Naive thymus-derived CD4-positive, alpha-beta T cell (primary cell): ENCODE measurements at places on chromosomes 2 and 18. TPM values are rescaled to one million over a fixed set of nuclear protein-coding genes. Genes with fewer than 3 reads are reported as not detected.

DNA sequence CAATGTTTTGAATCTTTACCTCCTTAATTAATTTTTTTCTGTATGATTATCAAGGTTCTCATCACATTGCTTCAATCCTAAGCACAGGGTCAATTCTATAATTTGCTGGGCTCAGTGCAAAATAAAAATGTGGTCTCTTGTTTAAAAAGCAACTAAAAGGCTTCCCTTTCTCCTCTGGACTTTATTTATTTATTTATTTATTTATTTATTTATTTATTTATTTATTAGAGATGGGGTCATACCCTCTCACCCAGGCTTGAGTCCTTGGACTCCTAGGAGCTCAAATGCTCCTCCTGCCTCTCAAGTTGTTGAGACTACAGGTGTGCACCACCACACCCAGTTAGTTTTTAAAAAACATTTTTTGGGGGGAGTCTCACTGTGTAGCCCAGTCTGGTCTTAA lies 710.1 kb upstream of the REG3G start:
- H3K36me3 ChIP-seq, result no peaks in the 10 kb centered on the region
- DNase-seq, result no peak
- H3K27ac ChIP-seq, result no peak overlapping the region
- H3K4me1 ChIP-seq, result no peaks in the 10 kb centered on the region

SLC9A2 gene
- total RNA-seq, result not detected in 2 replicates

PSD4 gene
- total RNA-seq, result 96.4 TPM

TLX2 gene
- total RNA-seq, result not detected

DNA sequence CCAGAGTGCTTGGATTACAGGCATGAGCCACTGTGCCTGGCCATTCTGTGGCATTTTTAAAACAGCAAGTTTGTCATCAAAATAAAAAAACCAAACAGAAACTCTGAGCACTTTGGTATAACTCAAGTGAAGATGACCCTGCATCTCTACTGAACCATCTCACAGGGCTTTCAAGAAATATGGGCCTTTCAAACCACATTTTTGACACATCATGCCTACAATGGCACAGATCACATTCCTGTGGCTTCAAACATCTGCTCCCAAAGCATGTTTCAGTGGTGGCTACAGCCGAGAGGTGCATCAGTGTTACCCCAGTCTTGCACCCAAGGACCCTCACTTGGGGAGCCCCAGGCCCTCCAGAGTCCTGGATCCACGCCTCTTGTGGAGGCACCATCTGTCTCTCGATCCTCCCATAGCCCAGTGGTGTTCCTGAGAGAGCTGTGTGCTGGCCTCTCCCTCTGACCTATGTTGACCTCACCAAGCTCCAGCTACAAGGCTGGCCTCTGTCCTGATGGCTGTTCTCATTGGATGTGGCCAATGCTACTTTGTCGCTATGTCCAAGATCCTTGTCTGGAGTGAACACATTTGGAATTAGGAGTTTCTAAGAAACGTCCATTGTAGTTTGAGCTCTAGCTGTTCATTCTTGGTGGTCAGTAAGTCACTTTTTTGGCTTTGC lies 55.2 kb upstream of the RALBP1 start:
- H3K27ac ChIP-seq, result no peak overlapping the region
- no peak overlapping the region for H3K4me3 ChIP-seq

GRCh38 chr2:95007822-95008221 lies 17.7 kb upstream of the MAL start:
- H3K4me1 ChIP-seq, result no peaks in the 10 kb centered on the region
- H3K4me3 ChIP-seq, result no peak overlapping the region
- no peak for DNase-seq
- H3K27me3 ChIP-seq, result no peaks in the 10 kb centered on the region
- no peak overlapping the region for H3K27ac ChIP-seq

DNA sequence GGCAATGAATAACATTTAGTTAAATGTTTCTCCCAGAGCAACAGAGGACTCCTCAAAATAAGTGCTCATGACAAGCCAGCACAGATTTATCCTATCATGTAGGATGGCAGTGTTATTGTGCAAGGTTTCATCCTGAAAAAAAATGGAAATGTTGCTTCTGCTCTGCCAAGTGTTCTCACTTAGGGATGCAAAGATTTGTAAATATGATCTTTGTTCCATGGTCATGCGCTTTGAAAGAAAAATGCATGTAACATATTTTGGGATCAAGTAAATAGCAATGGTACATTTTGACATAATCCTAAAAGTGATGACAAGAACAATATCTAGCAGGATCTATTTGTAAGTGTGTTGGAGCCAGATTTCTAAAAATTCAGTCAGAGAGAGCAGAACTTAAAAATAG lies 229.5 kb upstream of the CCDC150 start:
- H3K27me3 ChIP-seq, result peaks cover 3% of the 10 kb centered on the region
- no peak overlapping the region for H3K27ac ChIP-seq
- no peak for DNase-seq
- no peaks in the 10 kb centered on the region for H3K4me1 ChIP-seq

ALKAL2 gene
- 0.49 TPM for total RNA-seq

DNA sequence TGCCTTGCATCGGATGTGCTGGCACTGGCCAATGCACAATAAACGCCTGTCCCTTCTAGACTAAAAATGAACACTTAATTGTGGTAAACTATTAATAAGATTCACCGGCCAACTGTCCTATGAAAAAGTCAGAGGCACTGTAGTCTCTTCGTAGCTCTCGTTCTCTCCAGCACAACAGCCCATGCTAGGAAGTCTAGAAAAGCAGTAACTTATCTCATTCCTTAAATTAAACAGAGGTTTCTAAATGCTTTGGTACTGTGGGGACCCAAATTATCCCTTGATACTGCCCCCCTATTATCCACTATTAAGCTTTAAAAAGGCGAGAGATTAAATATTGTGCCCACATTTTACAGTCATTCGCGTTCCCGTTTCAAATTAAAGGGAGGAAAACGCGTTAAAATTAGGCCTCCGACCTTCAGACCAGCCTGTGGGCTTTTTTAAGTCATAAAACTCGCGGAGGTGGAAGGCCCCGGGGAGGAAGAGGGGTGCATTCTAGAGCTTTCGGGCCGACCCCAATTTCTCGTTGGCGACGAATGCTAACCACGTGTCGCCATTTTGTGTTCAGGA lies 1.5 kb upstream of the PCBP1 start:
- no peak for DNase-seq
- no peaks in the 10 kb centered on the region for H3K27me3 ChIP-seq
- H3K36me3 ChIP-seq, result peaks cover 23% of the 10 kb centered on the region
- peaks cover 48% of the 10 kb centered on the region for H3K4me1 ChIP-seq
- peak overlapping the region; percentile 86 for H3K4me3 ChIP-seq

- H3K27me3 ChIP-seq, result no peaks in the 10 kb centered on the region
- H3K4me3 ChIP-seq, result no peak overlapping the region
- H3K36me3 ChIP-seq, result no peaks in the 10 kb centered on the region
- H3K4me1 ChIP-seq, result no peaks in the 10 kb centered on the region
- no peak for DNase-seq
- H3K27ac ChIP-seq, result no peak overlapping the region
Measured at GRCh38 chr2:52613064-52613463, 1154.5 kb upstream of the CHAC2 start.

DNA sequence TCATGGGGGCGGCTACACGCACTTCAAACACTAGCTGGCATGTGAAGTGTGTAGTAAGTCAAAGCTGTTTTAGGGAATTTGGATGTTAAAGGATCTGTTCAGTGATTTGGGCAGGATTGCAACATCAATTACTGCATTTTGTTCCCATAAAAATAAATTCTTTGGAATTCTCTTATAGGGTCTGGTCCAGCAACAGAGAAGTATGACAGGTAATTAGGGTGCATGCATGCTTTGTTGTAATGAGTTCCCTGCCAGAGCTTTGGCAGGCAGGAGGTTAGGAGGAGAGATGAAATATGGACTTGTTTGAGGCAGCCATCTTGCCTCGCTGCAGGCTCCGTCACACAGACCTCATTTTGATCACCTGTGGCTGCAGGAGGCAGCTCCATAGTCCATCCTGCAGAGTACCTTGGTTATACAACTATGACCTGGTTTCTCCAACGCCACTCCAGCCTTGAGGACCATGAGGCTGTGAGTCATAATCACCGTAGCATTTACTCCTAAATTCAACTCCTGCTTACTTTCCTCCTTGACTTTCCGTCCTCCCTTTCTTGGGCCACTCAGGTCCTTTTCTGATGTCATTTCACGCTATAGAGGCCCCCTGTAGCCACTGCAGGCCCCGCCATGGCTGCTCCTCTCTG lies 26.5 kb upstream of the EML4 start:
- peaks cover 26% of the 10 kb centered on the region for H3K4me1 ChIP-seq
- H3K36me3 ChIP-seq, result no peaks in the 10 kb centered on the region
- H3K27me3 ChIP-seq, result no peaks in the 10 kb centered on the region
- DNase-seq, result no peak

MOCOS gene
- total RNA-seq, result not detected

- no peaks in the 10 kb centered on the region for H3K36me3 ChIP-seq
- H3K27ac ChIP-seq, result peak overlapping the region; percentile 79
- no peaks in the 10 kb centered on the region for H3K27me3 ChIP-seq
- no peak for DNase-seq
Measured at GRCh38 chr2:203871371-203871983, 3.9 kb downstream of the CTLA4 start.

DNA sequence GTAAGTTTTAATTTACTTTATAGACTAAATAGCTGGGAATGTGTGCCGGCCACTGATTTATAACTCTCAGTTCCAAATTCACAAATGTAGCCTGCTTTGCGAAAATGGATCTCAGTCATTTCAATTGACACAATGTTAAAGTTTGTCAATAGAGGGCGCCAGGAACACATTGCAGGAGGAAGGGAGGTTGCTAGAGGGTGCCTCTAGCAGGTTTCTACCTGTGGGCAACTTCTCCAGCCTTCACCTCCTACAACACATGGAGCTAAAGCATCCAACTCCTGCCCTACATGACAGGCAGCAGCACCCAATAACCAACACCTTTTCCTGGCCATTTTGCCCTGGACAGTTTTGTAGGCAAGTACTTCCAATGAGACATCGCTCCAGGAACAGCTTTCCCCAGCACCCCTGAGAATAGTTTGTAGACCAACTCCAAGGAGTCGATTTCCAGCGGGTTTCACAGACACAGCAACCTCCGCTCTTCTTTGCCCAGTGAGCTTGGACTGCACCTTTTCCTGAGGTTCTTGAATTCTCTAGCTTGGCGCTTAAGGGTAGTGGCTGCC lies 784.8 kb upstream of the CDH2 start:
- H3K4me1 ChIP-seq, result no peaks in the 10 kb centered on the region
- no peaks in the 10 kb centered on the region for H3K36me3 ChIP-seq
- no peak for DNase-seq
- H3K4me3 ChIP-seq, result no peak overlapping the region
- H3K27ac ChIP-seq, result no peak overlapping the region

ST6GAL2 gene
- total RNA-seq, result not detected

- DNase-seq, result no peak
- H3K27ac ChIP-seq, result no peak overlapping the region
- no peak overlapping the region for H3K4me3 ChIP-seq
Measured at GRCh38 chr2:26174691-26175465, 2.0 kb downstream of the GAREM2 start.

GRCh38 chr18:23618862-23619387 lies 32.6 kb upstream of the NPC1 start:
- no peaks in the 10 kb centered on the region for H3K36me3 ChIP-seq
- peak overlapping the region; percentile 35 for H3K4me3 ChIP-seq
- no peak for DNase-seq
- no peaks in the 10 kb centered on the region for H3K4me1 ChIP-seq
- peaks cover 4% of the 10 kb centered on the region for H3K27me3 ChIP-seq
- H3K27ac ChIP-seq, result no peak overlapping the region

AQP12B gene
- total RNA-seq, result not detected

GRCh38 chr18:9120796-9121195 lies 15.8 kb upstream of the ANKRD12 start:
- no peak overlapping the region for H3K4me3 ChIP-seq
- H3K27me3 ChIP-seq, result no peaks in the 10 kb centered on the region
- peaks cover 45% of the 10 kb centered on the region for H3K4me1 ChIP-seq
- peaks cover 12% of the 10 kb centered on the region for H3K36me3 ChIP-seq
- DNase-seq, result no peak

DNA sequence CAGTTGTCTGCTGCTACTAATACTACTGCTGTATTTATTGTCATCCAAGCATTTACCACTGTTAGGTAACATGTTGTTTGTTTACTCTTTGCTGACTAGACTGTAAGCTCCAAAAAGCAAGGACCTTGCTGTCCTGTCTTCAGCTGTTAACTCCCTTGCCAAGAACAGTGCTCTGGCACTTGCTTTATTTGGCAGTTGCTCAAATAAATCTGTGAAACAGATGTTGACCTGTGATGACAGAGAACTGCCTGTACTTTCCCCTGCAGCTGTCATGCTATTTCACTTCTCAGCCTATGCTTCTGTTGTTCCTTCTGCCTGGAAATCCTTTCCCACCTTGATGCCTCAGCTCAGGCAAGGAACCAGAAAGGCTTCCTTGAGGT lies 181.2 kb downstream of the ATAD2B start:
- no peak for DNase-seq
- no peak overlapping the region for H3K4me3 ChIP-seq
- H3K27ac ChIP-seq, result no peak overlapping the region
- H3K4me1 ChIP-seq, result no peaks in the 10 kb centered on the region

DNA sequence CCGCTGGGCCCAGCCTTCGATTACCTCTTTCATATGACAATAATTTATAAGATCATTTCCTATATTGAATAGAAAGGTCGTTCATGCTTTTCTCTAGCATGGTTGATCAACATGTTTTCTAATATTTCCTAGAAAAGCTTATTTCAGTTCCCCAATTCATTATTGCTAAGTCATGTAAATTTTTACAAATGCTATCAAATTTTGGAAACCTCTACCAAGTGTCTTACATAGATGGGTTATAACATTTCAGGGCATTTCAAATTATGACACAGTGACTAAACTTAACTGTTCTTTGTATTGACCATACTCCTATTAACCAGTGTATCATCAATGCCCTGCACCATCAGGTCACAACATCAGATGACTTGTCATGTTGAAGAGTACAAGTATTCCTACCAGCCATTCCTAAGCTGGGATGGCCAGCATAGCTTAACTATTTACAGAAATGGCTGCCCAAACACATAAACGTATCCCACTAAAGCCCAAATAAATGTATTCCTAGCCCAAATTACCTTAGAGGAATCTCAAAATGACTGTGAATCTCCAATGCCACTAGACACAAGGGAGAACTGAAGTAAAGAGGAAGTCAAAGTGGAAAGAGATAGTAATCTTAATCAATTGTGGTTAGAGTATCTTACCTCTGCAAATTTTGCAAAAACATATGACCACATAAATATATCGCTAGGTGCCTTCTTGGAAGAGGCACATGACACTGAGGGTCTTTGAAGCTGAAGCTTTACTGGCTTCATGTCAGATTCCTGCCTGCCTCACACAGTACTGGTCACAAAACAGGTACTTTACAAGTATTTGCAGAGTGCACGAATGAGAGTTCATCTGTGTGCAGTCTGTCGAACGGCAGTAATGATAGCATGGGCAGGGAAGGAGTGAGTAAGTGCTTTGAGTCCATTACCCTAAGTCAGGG lies 87.3 kb upstream of the TLK1 start:
- H3K27me3 ChIP-seq, result no peaks in the 10 kb centered on the region
- no peak overlapping the region for H3K4me3 ChIP-seq
- H3K27ac ChIP-seq, result no peak overlapping the region
- peak; percentile 74 for DNase-seq
